ENCODE measurements at places on chromosomes 12 and 14. TPM values are rescaled to one million over a fixed set of nuclear protein-coding genes. Genes with fewer than 3 reads are reported as not detected.

Gene CLEC4A
- total RNA-seq, result 0.79 TPM

Gene NPAS3
- total RNA-seq, result 0.79 TPM

Gene PLBD2
- 24.0 TPM for total RNA-seq

Gene HDAC7
- total RNA-seq, result 65.0 TPM

Gene PAX9
- 5.5 TPM for total RNA-seq

Gene BDKRB1
- total RNA-seq, result 0.51 TPM

Gene EAPP
- 38.9 TPM for total RNA-seq

Gene MTA1
- total RNA-seq, result 154 TPM

Gene MAPK1IP1L
- total RNA-seq, result 118 TPM

Gene TPPP2
- not detected for total RNA-seq

Gene DDX55
- total RNA-seq, result 28.4 TPM

Gene KERA
- not detected for total RNA-seq

Gene KRT72
- not detected for total RNA-seq

Gene ESPL1
- 12.1 TPM for total RNA-seq

Gene ZFYVE26
- 11.9 TPM for total RNA-seq

Gene GPR135
- total RNA-seq, result 7.7 TPM

Gene YBX3
- 577 TPM for total RNA-seq

Gene BMP4
- 0.28 TPM for total RNA-seq

Gene HPD
- total RNA-seq, result not detected

Gene CABP1
- total RNA-seq, result not detected

Gene PMCH
- total RNA-seq, result not detected

Gene SLC2A3
- total RNA-seq, result 4.0 TPM

Gene SMOC1
- total RNA-seq, result 23.6 TPM

Gene TAS2R13
- 0.68 TPM for total RNA-seq

Gene PRKAB1
- total RNA-seq, result 22.5 TPM

Gene KCNA1
- total RNA-seq, result not detected

Gene NFATC4
- 0.23 TPM for total RNA-seq
